RWPE2 (cell line): ENCODE measurements at places on chromosomes 13 and 19.

GRCh38 chr19:39253374-39254149, 4.9 kb upstream of the IFNL4 start:
- no peak for DNase-seq

GRCh38 chr19:47681936-47682335, 31.3 kb upstream of the EHD2 start:
- DNase-seq, result no peak

- DNase-seq, result no peak
Measured at GRCh38 chr13:36998624-36999041, 507 bp downstream of the ALG5 start.

DNA sequence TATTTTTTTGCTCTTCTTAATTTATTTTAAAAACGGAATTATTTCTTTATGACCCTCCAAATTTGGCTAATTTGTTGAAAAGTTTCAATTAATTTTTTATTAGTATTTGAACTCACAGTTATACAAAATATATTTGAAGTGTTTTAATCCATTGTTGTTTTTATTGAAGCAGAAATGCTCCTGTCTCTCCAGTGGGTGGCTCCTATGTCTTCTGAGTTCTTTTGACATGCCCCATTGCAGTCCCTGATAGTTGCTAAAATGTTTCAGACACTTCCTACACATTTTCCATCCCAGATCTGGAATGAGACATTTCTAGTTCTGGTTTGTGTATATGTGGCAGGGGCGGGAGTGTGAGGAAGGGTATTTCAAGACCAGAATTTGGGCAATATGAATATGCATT, 579.4 kb upstream of the PRR20A start:
- DNase-seq, result no peak

- no peak for DNase-seq
Measured at GRCh38 chr13:93235258-93236015, 8.8 kb downstream of the GPC6 start.

- DNase-seq, result no peak
Measured at GRCh38 chr19:42577016-42577415, 17.7 kb downstream of the CEACAM8 start.

DNA sequence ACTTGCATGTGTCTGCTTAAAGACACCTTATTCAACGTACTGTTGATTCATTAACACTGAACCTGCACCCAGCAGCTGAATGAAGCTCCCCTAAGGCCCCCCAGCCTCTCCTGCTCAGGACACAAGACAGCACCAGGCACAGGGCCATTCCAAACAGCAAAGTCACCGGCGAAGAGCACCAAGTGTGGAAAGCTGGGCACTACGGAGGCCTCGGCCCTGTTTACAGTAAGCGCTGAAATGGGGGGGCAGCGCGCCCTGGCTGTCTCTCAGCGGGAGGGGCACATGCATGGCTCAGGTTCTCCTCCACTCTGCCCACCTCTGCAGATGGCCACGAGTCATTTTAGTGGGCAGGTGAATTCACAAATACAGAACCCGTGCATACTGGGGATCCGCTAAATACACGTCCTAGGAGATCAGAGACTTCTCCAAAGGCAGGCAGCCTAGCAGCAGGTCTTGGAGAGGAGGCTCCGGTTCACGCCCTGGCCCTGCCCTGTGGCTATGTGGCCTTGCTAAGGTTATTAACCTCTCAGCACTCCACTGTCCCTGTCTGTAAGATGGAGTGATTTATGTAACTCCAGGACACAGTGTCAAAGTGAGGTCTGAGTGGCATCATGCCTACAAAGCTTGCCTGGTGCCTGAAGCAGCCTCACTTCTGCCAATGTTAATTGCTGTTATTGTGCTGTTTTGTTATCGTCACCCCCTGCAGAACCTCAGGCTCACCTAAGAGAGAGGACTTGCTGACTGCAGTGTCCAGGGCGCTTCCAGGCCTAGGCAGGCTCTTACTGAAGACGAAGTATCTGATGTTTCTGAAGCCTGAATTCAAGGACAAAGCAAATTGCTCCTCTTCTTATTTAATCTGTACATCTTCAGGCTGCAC, 207.4 kb upstream of the SOX1 start:
- no peak for DNase-seq

DNA sequence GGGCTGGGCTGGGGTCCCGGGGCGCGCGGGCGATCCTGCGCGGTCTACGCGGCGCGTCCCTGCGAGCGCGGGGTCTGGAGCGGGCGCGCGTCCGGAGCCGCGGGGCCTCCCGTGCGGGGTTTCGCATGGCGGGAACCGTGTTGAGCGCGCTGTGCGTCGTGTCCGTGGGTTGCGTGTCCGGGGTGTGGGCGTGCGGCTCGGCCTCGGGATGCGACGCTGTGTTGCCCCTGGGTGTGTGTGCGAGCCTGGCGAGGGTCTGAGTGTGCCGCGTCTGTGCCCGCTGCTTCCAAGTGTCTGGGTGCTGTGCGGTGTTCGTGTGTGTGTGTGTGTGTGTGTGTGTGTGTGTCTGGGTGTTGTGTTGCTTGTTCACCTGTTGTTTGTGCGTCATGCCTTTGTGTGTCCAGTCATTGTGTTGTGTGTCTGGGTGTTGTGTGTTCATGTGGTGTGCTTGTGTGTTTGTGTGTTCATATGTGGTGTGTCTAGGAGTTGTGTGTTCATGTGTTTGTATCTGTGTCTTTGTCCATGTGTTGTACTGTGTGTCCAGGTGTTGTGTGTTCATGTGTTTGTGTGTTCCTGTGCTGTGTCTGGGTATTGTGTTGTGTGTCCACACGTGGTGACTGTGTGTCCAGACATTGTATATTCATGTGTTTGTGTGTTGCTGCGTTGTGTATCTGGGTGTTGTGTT, 552 bp downstream of the PLK5 start:
- DNase-seq, result no peak

DNA sequence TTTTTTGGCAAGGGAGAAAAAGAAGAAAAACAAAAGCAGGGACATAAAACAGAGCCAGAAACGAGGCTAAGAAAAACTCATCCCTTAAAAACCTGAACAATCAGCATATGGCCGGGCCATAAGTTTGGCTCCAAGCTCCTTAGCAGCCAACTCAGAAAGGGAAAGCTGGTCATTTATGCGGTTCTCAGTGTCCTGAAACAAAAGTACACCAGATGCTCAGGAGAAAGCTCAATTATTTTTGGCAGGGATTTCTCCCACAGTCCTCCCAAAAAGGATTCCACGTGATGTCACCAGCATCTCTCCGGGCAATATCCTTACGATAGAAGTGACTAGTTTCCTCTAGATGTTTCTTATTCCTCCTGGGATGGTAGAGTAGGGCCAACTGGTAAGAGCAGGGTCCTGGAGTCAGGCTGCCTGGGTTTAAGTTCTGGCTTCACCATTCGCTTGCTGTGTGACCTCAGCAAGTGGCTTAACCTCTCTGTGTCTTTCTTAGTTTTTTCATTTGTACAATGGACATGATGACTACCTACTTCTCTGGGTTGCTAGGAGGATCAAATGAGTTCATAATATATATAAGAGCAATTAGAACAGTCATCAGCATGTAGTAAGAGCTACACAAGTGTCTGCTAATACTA, 34.0 kb downstream of the PIN1 start:
- no peak for DNase-seq

DNA sequence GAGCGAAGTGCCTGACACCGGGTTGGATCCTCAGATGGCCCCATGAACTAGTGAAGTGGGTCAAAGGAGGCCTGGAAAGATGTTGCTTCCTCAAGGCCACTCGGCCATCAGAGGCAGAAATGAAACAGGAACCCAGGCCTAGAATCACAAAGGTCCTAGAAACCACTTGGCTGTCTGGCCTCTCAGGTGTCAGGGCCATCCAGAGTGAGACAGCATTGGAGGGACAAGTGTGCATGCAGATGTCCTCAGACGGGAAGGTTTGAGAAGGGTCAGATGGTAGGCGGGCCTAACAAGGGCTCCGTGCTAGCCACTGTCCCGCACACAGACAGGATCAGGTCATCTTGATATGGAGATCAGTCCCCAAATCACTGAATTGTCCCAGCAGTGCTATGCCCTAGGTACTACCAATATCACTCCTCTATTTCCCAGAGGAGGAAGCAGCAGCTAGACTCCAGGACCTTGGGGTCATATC, 14.3 kb downstream of the CCDC97 start:
- no peak for DNase-seq

DNA sequence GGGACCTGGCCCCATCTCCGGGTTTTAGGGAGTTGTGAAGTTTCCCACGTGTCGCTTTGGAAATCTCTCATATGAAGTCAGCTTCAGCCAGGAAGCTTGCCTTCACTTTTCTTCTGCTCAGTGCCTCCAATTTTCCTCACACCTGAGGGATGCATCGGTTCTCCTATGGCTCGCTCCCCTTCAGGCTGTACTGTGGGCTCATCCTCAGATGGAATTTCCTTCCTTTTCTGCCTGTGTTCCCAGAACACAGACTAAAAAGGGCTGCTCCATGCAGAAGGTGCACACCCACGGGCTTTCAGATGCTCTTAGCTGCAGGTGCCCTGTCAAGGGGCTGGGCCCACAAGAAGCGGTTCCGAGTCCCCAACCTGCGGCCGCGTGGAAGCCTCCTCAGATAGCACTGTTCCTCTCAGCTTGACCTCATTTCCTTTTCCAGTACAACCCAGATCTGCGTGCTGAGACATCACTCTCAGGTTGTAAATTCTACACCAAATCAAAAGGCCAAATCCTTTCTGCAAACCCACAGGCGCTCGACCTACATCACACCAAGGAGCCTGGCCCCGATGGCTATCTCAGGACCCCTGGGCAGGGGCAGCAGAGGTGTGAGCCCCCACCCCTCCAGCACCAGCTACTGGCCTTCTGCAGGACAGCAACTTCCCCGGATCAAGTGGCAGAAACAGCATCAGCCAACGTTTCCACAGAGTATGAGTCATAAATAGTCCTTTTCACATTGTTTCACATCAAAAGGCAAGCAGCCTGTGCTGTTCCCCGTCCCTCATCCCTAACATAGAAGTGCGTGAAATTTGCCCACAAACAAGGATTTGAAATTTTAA, 275.9 kb downstream of the ZNF536 start:
- no peak for DNase-seq

GRCh38 chr13:36921631-36922301, 1.7 kb upstream of the SMAD9 start:
- DNase-seq, result no peak

DNA sequence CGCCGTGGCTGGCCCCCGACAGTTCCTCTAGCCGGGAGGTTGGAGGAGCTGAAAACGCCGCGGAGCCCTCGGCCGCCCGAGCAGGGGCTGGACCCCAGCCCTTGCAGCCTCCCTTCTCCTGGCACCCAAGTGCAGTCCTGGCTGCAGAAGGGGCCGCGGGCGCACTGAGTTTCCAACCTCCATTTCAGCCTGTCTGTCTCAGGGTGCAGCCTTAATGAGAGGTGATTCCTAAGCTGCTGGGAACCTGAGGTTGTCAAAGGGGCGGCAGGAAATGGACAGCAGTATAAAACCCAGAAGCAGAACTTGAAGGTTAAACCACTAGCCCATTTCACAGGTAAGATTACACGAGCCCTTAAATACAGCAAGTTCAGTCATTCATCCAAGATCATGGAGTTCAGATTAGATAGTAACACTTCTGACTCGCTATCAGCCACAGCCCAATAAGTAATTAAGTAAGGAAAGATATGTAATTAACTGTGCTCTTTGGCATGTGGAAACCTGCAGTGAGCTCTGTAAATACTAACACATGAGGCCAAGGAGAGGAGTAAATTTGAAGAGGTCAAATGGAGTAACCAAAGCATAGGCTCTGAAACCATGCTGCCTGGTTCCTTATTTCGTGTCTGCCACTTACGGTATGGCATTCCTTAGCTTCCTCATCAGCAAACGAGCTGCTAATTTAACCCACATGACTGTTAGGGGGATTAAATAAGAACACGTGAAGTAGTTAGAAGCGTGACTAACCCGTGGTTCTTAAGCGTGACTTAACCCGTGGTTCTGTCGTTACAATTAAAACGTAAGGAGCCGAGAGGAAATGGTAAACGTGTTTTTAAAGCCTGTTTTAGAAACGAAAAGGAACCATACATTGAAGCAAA, 686 bp downstream of the SETDB2 start:
- no peak for DNase-seq

GRCh38 chr13:95620030-95620824, 24.3 kb downstream of the DZIP1 start:
- no peak for DNase-seq

DNA sequence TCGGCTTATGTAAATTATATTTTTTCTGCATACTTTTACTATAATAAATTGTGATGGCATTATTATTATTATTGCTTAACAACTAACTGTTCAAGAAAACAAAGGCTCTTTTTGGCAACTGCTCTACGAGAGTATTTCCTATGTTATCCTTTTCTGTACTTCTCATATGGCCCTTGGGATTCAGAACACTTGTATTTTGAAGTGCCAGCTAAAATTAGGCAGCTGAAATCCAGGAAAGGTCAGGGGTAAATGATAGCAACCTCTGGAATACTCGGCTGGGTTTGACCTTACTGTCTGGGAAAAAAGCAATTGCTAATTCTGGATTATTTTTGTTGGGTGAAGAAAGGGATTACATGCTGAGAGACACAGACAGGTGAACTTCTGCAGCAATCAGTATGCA, 23.9 kb downstream of the EDNRB start:
- no peak for DNase-seq

GRCh38 chr19:1000095-1000494, at the start of gene GRIN3B:
Gene GRIN3B (plus strand): TSS chr19:1000419. CDS start chr19:1000438, 19 bp downstream.
- no peak for DNase-seq

DNA sequence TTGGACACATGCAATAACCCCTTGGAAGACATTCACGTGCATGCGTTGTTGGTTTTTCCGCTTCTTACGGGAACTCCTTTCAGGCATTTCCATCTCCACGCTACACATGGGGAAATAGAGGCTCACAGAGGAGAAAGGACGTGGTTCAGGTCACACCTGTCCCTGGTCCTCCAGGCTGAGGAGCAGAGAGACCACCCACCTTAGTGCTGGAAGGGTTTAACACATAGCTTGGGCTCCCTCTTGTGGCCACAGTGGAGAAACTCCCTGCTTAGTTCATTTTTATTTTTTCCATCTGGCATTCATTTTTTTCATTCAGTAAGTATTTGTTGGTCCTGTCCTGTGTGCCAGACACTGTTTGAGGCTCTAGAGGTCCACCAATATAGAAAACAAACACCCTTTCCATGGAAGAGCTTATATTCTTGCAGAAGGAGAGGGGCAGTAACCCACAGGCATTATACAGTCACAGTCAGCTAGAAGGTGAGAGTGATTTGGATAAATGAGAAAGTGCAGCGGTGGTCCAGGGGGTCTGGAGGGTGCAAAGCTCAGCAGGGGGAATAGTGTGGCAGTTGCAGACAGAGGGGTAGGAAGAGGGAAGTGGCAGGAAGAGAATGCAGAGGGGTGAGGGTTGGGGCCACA, 24.2 kb upstream of the TTYH1 start:
- DNase-seq, result no peak

DNA sequence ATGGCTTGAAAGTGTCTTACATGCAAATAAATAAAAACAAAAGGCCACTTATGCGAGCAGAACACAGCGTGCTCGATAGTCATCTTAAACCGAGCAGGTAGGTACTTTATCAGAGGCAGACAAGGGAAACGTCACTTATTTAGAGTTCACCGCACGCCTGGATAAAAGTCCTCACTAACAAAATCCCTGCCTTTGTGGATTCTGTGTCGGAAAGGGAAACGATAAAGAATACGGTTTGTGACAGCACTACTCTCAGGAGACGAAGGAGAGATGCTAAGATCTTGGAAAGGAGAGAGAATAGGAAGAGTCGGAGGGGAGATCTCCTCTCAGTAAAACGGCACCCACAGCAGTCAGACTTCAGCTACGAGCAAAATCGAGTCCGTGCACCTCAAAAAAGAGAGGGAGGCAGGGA, 581 bp downstream of the RCBTB1 start:
- DNase-seq, result no peak
